ENCODE measurements at places on chromosomes 1 and 21. TPM values are rescaled to one million over a fixed set of nuclear protein-coding genes. Genes with fewer than 3 reads are reported as not detected.

Gene TSTD1
- not detected for total RNA-seq

Gene INKA2
- total RNA-seq, result 3.4 TPM

Gene TSPAN1
- not detected for total RNA-seq

Gene SHISA4
- total RNA-seq, result 43.4 TPM

Gene C1orf167
- not detected for total RNA-seq

Gene FUCA1
- total RNA-seq, result 2.3 TPM

Gene EFCAB14
- 65.3 TPM for total RNA-seq

Gene OR2M3
- not detected for total RNA-seq

Gene OLFML2B
- total RNA-seq, result 0.13 TPM

Gene CLCA2
- total RNA-seq, result not detected

GRCh38 chr21:42461881-42462877, 33.8 kb downstream of the RSPH1 start:
- no peak for DNase-seq

GRCh38 chr1:18643154-18644012, 12.7 kb downstream of the PAX7 start:
- DNase-seq, result no peak

- peak; percentile 58 for DNase-seq
Measured at GRCh38 chr1:93670141-93670540, 11.5 kb downstream of the BCAR3 start.

GRCh38 chr1:44170281-44170823, 28.9 kb upstream of the KLF18 start:
- DNase-seq, result no peak

DNA sequence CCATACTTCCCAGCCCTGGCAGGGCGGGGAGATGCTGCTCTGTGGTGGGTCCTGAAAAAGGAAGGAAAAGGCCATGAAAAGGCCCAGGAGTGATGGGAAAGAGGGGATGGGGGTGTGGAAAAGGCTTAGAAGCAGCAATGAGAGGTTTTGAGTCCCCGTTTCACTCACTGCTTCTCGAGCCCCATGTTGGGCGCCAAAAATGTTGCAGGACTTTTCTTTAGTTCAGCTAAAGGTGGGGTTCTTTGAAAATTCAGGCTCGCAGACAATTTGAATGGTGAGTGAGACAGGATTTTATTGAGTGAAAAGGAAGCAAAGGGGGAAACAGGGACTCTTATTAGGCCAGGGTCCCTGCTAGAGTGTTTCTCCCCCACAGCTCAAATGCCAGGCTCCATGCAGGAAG, 93.1 kb downstream of the MRPS6 start:
- DNase-seq, result no peak

- DNase-seq, result no peak
Measured at GRCh38 chr1:72485801-72486200, 203.5 kb upstream of the NEGR1 start.

GRCh38 chr1:204409836-204410687, 1.6 kb downstream of the PPP1R15B start:
- no peak for DNase-seq

DNA sequence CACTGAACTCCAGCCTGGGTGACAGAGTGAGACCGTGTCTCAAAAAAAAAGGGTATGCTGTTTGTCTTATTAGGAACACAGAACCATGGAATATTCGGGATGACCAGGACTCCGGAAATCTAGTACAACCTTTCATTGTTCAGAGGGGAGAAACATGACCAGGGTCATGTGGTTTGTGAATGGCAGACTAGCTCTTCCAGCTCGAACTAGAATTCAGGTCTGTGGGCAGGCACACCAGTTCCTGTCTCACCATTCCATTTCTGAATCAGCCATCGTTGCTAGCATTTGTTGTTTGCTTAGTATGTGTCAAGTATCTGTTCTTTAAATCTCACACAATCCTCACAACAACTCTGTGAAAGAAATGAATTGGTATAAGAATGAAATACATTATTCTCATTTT, 50.9 kb downstream of the MDM4 start:
- DNase-seq, result no peak

- no peak for DNase-seq
Measured at GRCh38 chr1:47712596-47713299, 274.9 kb downstream of the FOXD2 start.

- DNase-seq, result no peak
Measured at GRCh38 chr1:66013371-66013770, 220.7 kb downstream of the PDE4B start.

DNA sequence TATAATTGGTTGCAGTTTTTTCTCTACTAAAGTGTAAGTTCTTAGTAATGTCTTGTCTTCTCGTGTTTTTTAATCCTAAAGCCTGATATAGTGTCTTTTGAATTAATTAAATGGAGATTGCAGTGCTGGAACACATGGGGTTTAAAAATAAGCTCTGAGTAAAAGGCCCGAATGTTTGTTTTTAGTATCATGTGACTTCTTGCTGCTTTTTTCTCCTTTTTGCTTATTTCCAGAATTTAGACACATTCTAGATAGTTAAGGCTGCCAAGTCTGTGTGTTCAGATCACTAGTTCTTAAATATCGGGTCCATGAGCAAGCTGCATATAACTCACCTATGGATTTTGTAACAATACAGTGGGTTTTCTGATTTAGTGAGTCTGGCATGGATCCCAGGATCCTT, 27.5 kb downstream of the KCTD3 start:
- no peak for DNase-seq

GRCh38 chr1:89269277-89269676, 3.4 kb downstream of the GBP5 start:
- DNase-seq, result no peak

- DNase-seq, result peak; percentile 79
Measured at GRCh38 chr1:23799570-23800399, 769 bp downstream of the GALE start.

DNA sequence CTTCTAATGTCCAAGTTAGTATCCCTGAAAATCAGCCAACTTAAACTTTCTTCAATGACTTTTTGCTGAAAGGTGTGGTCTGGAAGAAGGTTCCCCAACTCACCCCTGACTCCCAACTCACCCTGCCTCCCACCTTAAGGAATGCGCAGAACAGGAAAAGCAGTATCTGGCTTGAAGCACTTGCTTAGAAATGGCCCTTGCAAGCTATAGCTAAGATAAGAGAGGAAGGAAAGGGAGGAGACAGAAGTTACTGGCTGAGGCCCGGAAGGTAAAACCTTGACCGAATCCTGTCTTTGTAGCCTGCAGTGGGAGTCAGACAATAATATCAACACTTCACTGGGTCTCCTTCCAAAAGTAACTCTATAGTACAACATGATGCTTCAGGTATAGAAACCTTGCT, 2.9 kb downstream of the CYYR1 start:
- no peak for DNase-seq

DNA sequence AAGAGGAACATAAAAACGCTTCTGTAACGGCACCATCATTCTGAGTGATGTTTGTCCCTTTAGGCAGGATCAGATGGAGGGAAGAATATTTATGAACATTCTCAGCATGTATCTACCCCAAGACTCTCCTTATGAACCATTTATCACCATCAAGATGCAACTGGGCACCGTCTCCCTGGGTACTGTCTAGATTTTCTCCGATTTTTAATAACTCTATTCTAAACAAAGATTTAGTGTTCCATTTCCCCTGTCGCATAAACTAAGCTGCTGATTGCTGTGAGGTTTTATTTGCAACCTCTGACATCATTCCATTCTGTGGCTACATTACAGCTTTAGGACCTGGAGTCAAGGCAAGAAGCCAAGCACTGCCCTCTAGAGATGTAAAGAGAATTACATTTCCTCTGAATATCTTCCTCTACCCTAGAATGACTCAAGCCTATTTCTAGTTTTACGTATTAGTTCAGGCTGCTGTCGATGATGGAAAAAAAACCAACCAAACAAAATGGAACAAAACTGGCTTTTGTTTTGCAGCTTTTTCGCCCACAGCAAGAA, 130.1 kb upstream of the MAP1LC3C start:
- DNase-seq, result no peak

DNA sequence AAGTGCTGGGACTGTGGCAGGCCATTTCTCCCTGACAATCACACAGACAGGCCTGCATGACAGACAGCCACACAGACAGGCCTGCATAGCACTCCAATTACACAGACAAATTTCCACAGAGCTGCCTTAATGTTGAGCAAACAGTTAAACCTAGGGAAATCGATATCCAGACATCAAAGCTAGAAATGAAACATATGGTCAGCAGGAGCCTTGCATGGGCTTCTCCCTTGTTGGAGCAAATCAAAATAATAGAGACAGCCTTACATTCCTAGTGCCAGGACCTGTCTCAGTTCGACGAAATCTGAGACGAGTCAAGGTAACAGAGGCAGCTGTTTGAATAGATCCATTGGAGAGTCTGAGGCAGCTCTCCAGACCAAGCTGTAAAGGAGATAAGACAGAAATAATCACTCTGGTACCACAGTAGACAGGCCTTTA, 42.4 kb downstream of the OLFML3 start:
- no peak for DNase-seq

GRCh38 chr1:40383095-40383487, 9.6 kb downstream of the SMAP2 start:
- peak; percentile 56 for DNase-seq
